ENCODE measurements at places on chromosomes 2 and 18.

- DNase-seq, result no peak
These were observed 11.9 kb upstream of the ARHGAP25 start for GRCh38 chr2:68722712-68723111.

GRCh38 chr2:109128048-109128615 lies 873 bp upstream of the SH3RF3 start:
- peak; percentile 43 for DNase-seq

- DNase-seq, result no peak
These were observed 22.4 kb downstream of the WIPF1 start for GRCh38 chr2:174575124-174575776.

GRCh38 chr2:58870704-58871103 lies 629.6 kb upstream of the FANCL start:
- DNase-seq, result no peak

DNA sequence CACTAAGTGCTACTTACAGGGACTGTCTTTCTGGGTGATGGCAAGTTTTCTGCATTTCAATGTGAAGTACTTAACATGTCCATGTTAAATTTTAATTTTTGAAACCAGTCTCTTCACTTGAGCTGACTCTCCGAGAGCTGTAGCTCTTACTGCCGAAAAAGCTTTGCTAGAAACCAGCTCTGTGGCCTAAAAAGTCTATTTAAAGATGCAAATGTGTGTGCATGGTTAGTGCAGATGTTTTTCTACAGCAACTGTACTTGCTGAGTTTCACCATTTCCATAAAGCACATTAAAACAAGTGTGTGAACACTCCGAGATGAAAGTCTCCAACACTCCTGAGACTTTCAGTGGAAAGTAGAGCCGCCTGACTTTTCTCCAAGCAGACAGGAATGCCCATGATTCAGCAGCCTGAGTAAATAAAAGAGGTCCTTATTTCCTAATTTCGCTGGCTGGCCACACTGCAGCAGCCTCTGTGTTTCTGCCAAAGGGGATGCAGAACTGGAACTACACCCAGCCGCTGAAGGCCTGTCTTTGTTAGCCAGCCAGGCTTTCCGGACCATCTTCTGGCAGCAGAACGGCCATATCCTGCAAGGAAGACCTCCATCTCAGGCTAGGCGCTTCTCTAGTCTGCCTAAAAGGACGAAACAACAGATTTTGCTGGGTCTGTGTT lies 121.2 kb downstream of the ZNF521 start:
- no peak for DNase-seq

DNA sequence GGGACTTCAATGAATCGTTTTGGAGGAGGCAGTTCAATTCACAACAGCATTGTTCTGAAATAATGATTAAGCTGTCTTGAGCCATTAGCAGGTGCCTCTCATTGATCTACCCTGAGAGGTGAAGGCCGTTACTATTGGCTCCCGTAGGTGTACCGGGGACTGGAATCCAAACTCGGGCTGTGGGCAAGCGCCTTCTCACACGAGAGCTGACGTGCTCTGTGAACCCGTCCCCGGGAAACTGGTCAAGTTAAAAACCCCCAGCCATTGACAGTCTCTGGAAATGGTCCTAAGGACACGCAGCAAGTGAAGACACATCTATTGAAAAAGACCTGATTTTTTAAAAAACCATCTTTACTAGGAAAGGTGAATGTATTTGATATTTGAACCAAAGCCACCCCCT lies 8.1 kb upstream of the NFATC1 start:
- no peak for DNase-seq

DNA sequence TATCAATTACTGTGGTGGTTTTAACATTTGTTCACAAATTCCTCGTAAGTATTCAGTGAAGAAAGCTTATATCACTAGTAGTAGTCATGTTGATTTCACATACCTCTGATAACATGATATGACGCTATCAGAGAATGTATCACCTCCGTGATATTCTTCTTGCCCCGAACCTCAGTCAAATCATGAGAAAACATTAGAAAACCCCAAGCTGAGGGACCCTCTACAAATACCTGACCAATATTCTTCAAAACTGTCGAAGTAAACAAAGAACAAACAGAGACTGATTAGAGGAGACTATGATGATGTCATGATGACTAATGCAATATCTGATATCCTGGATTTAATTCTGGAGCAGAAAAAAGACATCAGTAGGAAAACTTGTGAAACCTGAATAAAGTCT lies 85.6 kb upstream of the SPOPL start:
- no peak for DNase-seq

DNA sequence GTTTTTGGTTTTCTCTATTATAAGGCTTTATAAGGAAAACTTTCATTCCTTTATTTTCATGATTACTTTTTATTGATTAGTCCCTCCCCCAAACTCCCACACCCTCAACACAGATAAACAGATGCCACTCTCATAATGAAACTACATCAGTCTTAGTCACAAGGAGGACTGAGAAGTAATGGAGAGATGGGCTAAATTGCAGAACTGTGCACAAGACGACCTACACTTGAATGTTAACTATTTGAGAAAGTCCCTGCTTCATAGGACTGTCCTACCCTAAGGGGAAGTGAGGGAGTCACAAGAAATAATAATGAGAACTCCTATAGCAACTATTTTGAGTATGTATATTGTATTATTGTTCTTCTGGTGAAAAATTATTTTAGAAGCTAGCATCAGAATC lies 360.8 kb downstream of the RBM43 start:
- DNase-seq, result no peak

DNA sequence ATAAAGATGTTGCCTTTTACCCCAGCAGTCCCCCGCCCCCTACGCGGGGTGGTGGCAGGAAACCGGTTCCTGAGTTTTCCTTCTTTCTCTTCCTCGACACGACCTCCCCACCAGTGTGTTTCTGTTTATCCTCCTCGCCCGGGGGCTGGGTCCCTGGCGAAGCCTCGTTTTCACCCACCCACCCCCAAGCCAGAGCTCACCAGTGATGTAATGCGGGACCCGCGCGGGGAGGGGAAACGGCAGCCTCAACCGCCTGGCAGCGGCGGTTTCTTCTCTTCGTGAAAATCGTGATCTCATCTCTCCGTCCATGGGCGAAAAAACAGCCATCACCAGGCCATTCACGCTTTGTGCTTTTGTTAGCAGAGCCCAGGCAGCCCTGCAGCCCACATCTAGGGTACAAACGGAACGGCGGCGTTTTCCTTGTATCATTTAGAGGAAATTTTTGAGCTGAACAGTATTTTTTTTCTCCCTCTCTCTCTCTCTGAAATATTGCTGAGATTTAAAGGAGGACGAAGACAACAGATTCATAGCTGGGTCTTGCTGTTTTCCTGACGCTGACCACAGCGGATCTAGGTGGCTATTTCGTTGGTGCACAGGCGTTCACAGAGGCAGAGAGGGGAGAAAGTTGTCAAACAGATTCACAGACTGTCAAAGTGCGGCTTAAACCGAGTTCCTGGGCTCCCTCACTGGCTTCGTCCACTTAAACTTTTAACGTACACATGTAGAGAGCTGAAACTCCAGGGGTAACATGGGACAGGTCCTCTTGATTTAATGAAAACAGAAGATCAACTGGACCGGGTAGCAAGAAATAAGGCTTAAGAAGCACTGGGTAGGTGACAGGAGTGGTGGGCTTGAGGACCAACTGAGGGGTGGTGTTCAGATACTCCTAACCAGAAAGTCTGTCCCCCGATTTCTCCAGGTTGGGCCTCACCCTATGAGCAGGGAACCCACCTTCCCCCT lies 21.9 kb upstream of the PAX3 start:
- no peak for DNase-seq

- no peak for DNase-seq
These were observed 28.8 kb downstream of the SH3BP4 start for GRCh38 chr2:234980451-234981187.

DNA sequence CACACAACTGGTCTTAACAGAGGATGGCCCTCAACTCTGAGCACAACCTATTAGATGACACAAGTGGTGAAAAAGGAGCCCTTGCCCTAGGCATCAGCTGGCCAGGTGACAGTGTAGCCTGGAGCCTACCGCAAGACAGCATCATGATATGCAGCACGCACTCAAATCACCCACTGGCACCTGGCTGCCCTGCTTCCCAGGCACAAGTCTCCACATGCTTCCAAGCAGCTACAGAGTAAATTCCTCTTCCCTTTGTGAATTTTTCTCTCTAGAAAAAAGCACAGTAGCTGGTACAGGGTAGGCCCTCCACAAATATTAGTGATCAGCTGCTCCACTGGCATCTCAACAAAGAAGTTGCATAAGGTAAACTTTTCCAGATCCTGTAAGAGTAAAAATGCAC lies 6.0 kb downstream of the FBXO15 start:
- no peak for DNase-seq

- no peak for DNase-seq
These were observed 133.4 kb downstream of the ZNF407 start for GRCh38 chr18:74731097-74731496.

DNA sequence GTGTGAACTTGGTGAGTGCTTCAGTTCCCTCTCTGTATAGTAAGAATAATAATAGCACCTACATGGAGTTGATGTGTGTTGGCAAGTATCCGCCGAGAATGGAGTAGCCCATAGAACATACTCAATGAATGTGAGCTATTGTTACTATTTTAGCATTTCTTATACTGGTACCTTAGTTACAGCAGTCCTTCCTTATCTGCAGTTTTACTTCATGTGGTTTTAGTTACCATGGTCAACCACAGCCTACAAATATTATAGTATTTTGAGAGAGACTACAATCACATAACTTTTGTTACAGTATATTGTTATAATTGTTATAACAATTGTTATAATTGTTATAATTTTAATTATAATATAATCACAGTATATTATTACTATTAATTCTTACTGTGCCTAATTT lies 152.5 kb upstream of the RASGRP3 start:
- DNase-seq, result no peak

- DNase-seq, result no peak
These were observed 589.5 kb upstream of the NXPH2 start for GRCh38 chr2:139369423-139370409.

- DNase-seq, result no peak
These were observed 26.9 kb downstream of the GCG start for GRCh38 chr2:162125138-162125537.

GRCh38 chr2:200159357-200159707 lies 147.2 kb upstream of the SPATS2L start:
- DNase-seq, result no peak

DNA sequence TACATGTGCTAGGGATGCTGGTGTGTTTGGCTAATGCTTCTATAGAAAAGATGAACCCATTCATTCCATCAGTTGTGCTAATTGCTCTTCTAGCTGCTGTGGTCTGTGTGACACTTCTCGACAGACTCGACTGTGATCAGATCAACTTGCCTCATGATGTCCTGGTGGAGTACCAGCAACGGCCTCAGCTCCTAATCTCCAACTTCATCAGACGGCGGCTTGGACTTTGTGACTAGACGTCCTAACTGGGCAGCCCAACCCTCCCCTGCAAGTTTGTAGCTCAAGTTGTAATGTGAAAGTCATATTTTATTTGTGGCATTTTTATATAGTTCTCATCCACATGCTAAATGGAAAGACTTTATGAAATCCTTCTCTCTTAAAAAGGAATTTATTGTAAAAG lies 33.0 kb downstream of the UPP2 start:
- DNase-seq, result no peak

DNA sequence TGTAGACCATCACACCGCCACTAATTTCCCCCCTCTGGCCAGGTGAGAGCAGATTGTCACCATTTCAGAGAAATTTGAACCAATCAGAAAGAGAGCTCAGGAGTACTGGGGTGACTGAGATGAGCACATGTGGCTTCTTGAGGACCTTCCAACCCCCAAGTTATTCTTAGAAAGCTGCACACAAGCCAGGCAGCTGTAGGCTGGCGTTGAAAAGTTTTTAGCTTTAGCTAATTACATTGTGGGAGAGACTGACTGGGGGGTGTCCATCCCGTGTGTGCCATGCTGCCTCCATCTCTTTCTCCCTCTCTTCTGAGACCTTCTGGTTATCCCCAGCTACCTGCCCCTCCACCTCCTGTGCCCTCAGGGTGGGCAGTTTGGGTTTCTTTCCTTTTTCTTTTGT lies 154.0 kb downstream of the AGAP1 start:
- no peak for DNase-seq

DNA sequence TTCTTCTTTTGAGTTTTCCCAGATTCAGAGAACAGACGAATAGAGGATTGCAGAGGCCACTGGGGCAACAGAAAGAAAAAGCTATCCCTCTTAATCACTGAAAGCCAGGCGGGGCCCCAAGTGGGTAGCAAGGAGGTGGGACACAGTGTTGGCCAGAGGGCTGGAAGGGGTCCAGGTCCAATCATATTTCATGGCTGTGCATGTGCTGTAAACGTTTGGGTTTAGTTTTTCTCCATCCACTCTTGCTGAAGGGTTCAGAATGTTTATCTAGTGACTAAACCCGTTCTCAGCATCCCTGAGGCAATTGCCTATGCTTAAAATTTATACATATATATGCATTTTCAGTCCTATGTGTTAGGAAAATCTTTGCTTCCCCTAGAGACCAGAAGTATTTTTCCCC lies 99.4 kb upstream of the EPHA4 start:
- DNase-seq, result no peak

DNA sequence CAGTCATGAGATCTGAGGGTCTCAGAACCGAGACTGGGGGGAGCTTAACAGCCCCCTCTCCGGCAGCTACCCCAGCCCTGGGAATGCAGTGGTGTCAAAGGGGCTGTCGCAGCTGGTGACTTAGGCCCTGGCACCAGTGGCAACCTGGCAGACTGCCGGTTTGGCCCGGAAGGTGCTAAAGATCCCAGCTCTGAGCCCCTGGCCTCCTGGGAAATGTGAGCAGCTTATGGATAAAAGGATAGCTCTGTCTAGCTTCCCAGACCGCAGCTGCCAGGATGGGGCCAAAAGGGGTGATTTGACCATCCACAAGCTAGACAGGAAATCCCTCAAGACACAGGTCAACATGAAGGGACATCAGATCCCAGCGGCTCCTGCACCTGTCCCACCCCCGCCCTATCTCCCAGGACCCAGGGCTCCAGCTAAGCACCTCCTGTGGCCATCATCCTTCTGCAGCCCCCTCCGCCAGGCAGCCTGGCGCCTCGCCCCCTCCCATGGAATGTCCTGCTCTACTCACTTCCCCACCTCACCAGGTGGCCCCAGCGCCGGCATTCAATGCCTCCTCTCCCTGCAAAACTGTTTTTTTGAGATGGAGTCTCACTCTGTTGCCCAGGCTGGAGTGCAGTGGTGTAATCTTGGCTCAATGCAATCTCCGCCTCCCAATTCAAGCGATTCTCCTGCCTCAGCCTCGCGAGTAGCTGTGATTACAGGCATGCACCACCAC lies 33.2 kb upstream of the EFHD1 start:
- DNase-seq, result no peak

DNA sequence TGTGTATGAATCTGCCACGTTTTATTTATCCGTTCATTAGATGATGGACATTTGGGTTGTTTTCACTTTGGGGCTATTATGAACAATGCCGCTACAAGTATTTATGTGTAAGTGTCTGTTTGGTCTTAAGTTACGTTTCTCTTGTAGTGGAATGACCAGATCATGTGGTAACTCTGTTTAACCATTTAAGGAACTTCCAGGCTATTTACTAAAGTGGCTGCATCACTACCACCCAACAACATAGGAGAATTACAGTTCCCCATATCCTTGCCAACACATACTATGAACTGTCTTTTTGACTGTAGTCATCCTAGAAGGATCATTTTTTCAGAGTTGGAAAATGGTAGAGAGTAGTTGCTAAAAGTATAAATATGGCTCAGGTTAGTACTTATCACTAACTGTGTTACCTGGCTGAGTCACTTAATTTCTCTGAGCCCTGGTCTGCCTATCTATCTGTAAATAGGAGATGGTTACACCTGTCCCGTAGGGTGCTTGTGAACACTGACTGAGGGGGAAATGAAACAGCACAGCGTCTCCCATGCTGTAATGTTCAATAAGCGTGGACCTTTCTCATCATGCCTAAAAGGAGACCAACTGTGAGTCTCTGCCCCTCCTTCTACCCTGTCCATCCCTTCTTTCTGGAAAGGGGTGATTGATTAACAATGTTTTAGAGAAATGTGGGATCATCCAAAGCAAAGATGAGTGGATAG lies 103.1 kb downstream of the SH3RF3 start:
- no peak for DNase-seq
